ENCODE measurements at places on chromosomes 13 and 19.
A peak's percentile ranks its signal among the peaks of the same experiment; 100 is the strongest.

DNA sequence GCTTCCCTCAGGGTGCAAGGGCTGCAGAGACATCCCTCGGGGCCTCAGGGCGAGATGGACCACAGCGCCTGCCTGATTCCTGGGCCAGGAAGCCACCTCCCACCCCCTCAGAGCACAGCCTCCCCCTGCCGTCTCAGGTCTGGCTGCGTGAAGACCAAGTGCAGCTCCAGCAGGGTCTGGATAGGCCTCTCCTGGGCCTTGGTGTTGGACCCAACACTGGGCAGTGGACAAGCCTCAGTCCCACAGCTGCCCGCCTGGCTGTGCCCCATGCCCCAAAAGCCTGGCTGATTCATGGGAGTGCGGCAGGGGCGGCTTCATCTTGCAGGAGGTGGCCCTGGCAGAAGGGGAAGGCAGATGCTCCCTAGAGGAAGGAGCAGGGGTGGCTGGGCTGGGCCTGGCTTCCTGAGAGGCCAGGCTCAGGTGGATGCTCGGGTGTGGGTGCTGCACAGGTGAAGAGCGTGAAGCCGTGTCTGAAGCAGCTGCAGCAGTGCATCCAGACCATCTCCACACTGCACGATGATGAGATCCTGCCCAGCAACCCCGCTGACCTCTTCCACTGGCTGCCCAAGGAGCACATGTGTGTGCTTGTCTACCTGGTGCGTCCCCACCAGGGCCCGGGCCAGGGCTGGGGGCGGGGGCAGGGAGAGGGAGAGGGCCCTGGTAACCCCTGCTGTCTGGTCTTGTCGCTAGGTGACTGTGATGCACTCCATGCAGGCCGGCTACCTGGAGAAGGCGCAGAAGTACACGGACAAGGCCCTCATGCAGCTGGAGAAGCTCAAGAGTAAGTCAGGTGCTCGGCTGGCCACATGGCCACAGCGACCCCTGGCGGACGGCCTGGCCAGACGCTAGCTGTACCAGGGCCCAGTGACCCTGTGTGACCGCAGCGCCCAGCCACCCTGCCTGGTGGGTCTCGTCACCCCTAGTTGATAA, 21.7 kb downstream of the MAU2 start:
- DNase-seq: peak; percentile 27

DNA sequence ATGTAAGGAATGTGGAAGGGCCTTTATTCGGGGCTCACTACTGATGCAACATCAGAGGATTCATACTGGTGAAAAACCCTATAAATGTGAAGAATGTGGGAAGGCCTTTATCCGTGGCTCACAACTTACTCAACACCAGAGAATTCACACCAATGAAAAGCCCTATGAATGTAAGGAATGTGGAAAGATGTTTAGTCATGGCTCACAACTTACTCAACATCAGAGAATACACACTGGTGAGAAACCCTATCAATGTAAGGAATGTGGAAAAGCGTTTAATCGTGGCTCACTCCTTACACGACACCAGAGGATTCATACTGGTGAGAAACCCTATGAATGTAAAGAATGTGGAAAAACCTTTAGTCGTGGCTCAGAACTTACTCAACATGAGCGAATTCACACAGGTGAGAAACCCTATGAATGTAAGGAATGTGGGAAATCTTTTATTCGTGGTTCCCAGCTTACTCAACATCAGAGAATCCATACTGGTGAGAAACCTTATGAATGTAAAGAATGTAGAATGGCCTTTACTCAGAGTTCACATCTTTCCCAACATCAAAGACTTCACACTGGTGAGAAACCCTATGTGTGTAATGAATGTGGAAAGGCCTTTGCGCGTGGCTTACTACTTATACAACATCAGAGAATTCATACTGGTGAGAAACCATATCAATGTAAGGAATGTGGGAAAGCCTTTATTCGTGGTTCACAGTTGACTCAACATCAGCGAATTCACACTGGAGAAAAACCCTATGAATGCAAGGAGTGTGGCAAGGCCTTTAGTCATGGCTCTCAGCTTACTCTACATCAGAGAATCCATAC, 44.3 kb downstream of the ZNF585A start:
- DNase-seq: peak; percentile 2

- DNase-seq: no peak
These were observed 28.0 kb downstream of the FPR3 start for GRCh38 chr19:51822946-51823345.

DNA sequence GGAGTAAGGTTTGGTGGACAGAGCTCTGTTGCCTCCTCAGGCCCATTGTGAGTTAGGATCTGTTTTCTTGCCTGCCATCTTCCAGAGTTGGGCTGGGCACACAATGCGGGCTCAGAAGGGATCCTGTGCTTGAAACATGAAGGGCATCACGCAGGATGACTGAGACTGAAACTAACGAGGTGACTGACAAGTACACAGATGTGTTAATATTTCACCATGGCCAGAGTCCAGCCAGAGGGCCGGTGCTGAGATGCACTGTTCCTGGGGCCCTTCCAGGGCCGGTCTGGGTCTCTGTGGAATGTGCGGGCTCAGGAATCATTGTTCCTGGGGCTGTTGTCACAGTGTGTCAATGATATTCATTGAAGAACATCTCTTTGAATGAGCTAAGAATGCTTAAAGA, 163.7 kb downstream of the URI1 start:
- DNase-seq: no peak

- DNase-seq: peak; percentile 49
These were observed 11.7 kb downstream of the CYTH2 start for GRCh38 chr19:48480558-48481500.

GRCh38 chr13:85367887-85368286, 431.3 kb downstream of the SLITRK6 start:
- DNase-seq: peak; percentile 74

DNA sequence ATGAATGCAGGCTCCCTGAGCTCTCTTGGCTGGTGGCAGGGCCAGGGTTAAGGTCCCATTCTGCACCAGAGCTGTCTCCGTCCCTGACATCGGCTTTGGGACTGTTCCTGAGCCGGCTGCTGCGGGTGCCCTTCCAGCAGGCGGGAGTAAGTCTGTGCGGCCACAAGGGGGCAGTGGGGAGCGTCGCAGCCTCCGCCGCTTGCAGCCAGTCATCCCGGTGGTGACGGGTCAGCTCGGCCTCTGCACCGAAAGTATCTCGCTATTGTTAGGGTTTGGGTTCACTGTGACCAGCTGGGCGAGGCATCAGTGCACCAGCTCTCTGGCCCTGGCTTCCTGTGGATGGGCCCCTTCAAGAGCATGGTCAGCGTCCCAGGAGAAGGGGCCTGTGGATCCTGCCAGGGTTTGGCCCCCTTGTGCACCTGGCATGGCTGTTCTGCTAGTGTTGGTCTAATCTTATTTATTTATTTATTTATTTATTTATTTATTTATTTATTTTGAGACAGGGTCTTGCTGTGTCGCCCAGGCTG, 15.1 kb downstream of the NDUFB7 start:
- peak; percentile 64 for DNase-seq

GRCh38 chr19:2804156-2805004, 15.3 kb upstream of the ZNF554 start:
- no peak for DNase-seq

GRCh38 chr19:6402837-6403608, 10.1 kb upstream of the GTF2F1 start:
- DNase-seq: peak; percentile 73

GRCh38 chr13:23842406-23842805, 46.8 kb downstream of the MIPEP start:
- DNase-seq: no peak

- no peak for DNase-seq
These were observed 4.7 kb upstream of the CD79A start for GRCh38 chr19:41872384-41872774.

DNA sequence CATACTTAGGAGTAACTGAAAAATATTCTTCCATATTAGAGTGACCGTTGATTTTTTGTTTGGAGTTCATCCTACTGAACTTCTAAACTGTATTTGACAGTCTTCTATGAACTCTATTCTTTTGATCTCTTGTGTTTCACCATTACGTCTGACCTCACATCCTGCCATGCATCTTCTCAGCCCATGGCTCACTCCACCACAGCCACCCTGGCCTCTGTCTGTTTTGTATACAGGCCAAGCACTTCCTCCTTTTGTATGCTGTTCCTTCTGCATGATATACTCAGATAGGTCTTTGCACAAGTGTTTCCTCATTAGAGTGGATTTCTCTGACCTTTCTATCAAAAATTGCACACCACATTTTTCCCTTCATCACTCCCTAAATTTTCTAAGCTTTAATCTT, 119.9 kb downstream of the MAB21L1 start:
- no peak for DNase-seq

- peak; percentile 78 for DNase-seq
These were observed at the start of gene SCN1B for GRCh38 chr19:35030257-35031071. SCN1B (plus strand) TSS chr19:35030470; CDS start chr19:35030821, 351 bp downstream.

DNA sequence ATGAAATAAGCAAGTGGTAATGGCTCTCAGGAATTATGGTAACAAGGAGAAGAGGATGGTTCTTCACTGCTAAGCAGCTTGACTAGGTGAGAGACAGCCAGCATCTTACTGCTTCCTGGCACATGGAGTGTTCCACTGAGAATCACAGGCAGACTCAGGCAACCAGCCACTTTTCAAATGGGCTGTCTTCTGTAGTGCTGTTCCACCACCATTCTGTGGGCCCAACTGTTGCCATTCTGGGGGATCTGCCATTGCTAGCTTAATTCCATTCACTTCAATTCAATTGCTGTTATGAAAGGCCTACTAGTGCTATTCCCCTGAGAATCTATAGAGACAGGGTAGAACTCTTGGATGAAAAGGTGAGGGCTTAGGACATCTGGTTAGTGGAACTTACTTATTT, 341.9 kb downstream of the KCNRG start:
- no peak for DNase-seq

GRCh38 chr19:46739290-46739771, 6.5 kb upstream of the FKRP start:
- no peak for DNase-seq

- no peak for DNase-seq
These were observed 9.3 kb downstream of the RAB3D start for GRCh38 chr19:11330127-11330526.

DNA sequence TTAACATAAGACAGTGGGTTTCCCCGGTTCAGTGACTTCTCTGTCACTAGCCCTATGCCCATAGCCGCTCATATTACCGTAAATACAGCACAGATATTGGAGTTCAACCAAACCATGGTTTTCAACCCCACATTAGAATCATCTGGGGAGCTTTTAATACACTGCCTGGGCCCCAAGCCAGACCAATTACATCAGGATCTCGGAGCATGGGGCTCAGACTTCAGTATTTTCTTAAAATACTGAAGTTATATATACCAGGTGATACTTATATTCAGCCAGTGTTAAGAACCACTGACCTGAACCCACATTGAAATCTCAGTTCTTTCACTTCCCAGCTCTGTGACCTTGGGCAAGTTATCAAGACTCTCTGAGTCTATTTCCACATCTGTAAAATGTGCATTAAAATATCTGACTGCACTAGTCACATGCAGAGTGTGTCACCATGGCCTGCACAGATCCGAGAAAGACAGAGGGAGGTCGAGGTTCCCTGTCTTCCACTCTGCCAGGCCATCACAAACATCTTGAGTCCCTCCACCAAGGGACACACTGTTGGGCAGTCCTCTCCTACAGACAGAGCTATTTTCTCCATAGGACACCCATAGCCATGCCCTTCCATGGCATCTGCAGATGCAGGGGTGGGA, 32.2 kb upstream of the IPO5 start:
- peak; percentile 60 for DNase-seq

- no peak for DNase-seq
These were observed 17.1 kb upstream of the FXYD3 start for GRCh38 chr19:35098413-35099049.

- no peak for DNase-seq
These were observed 19.2 kb upstream of the SEMA6B start for GRCh38 chr19:4578552-4579248.

DNA sequence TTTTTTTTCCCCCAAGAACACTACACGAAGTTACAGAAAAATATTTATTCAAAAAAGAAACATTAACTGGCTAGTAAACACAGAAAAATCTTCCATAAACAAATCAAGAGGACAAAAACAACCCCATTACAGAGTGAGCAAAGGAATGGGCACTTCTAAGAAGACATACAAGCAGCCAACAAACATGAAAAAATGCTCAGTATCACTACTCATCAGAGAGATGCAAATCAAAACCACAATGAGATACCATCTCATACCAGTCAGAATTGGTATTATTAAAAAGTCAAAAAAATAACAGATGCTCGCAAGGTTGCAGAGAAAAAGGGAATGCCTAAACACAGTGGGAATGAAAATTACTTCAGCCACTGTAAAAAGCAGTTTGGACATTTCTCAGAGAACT, 131.7 kb downstream of the UGGT2 start:
- DNase-seq: peak; percentile 10

DNA sequence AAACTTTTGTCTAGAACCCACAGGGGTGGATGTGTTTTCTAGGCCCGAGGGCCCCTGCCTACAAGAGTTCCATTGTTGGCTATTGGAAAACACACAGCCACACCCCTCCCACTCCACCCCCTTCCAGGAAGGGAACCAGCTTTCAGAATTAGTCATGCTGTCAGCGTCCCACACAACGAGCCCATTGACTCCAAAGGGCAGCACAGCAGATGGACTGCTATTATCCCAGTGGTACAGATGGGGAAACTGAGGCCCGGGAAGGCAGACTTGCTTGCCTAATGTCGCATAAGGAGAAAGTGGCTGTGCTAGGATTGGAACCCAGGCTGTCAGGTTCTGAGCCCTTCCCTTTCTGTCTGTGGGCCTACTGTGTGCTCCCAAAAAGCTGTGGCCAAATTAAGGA, 8.1 kb upstream of the FXYD3 start:
- no peak for DNase-seq

DNA sequence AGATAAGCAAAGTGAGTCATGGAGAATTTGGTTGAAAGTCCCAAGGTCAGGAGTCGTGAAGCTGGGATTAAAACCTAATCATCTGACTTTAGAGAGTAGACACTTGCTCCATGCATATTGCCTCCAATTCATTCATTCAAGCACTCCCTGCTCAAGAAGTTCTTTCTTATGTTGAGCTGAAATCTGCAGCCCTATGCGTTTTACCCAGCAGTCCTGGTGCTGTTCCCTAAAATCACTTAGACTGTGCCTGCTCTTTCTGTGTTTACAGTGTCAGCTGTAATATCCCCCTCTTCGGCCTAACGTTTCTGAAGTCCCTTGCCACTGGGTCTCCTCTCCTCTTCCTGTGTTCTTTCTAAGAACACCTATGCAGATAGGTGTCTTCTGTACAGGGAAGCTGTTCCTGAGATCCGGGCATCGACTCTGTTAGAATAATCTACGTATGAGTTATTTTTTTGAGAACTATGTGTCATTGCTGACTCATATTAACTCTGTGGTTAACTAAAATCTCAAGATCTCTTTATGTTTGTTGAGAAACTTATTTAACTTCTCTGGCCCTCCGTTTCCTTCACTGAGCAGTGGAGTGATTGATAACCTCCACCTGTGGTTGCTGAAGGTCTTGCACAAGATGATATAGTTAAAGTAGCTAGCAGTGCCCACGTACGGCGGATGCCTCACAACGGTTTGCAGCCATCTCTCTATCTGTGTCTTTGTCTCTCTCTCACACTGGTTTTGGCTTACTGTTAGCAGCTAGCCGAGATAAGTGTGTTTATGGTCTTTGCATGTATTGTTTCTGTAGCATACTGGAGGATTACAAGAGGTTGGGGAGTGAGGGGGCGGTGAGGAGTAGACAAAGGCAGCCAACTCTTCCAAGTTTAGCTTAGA, 4.7 kb downstream of the ALOX5AP start:
- DNase-seq: peak; percentile 85

GRCh38 chr19:48194844-48195830, 24.7 kb downstream of the ZSWIM9 start:
- no peak for DNase-seq

- peak; percentile 45 for DNase-seq
These were observed 188.8 kb upstream of the SPRY2 start for GRCh38 chr13:80529734-80530133.

All from fibroblast of skin of right biceps (primary cell).